Activated CD4-positive, alpha-beta T cell treated with anti-CD3 and anti-CD28 coated beads, Interleukin-2, amount 50 U/mL, for 4 hours (primary cell): ENCODE measurements at places on chromosomes 6 and 20.

- no peak for DNase-seq
Observed at GRCh38 chr6:144305985-144306384, 20.9 kb downstream of the UTRN start.

DNA sequence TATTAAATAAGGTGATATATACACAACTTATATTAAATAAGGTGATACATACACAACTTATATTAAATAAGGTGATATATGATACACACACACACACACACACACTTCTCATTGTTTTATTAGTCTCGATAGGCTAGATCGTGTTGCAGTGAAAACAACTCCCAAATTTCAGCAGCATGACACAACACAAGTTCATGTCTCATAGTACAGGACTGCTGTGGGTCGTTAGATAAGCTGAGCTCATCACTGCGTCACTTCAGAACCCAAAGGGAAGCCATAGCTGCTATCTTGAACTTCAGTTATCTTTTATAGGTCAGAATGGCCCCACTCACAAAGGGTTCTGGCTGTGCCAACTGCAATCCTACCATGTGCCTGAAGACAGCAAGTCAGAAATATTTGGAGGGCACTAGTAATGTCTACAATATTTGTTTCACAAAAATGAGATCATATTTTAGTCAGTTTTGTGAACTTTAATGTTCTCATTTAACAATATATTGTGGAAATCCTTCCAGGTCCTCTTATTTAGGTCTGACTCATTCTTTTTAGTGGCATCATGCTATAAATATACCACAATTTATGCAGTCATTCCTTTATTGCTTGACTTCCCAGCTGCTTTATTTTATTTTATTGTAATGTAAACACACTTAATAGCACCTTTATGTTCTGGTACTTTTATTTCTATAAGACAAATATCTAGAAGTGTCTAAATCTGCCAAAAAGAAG, 290.2 kb downstream of the PHACTR1 start:
- DNase-seq = no peak

DNA sequence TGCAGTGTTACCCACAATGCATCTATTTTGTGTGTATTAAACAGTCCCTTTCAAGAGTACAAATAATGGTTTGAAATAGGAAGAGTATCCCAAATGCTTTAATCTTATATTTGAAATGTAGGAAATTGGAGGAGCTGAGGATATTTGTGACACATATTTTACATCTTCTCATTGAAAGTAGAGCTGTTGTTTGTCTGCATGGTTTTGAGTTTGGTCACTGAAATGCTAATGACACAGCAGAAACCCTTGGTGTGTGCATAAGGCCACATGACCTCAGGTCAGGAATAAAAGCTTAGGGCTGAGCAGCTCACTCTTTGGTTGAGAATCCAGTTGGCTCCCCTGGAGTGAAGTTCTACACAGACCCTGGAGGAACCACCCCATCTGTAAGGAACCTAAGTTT, 49.8 kb downstream of the TPD52L1 start:
- DNase-seq = no peak

- no peak for DNase-seq
Observed at GRCh38 chr6:161359618-161359945, 85.7 kb upstream of the AGPAT4 start.

DNA sequence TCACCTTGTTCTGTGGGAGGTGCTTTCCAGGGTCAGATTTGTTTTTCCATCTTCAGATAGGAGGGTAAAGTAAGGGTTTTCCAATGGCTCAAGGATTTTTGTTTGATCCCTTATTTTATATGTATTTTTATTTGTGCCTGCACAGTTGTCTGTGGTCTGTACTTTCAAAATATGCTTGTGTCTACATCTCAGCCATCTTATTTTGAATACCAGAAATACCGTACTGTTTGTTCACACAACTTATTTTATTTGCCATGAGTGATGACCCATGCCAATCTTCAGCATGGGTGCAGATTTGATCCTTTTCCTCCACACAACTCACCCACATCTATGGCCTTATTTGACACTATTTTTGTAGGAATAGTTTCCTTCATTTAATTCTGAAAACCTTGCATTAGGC, 72.2 kb upstream of the PTCHD4 start:
- DNase-seq = no peak

DNA sequence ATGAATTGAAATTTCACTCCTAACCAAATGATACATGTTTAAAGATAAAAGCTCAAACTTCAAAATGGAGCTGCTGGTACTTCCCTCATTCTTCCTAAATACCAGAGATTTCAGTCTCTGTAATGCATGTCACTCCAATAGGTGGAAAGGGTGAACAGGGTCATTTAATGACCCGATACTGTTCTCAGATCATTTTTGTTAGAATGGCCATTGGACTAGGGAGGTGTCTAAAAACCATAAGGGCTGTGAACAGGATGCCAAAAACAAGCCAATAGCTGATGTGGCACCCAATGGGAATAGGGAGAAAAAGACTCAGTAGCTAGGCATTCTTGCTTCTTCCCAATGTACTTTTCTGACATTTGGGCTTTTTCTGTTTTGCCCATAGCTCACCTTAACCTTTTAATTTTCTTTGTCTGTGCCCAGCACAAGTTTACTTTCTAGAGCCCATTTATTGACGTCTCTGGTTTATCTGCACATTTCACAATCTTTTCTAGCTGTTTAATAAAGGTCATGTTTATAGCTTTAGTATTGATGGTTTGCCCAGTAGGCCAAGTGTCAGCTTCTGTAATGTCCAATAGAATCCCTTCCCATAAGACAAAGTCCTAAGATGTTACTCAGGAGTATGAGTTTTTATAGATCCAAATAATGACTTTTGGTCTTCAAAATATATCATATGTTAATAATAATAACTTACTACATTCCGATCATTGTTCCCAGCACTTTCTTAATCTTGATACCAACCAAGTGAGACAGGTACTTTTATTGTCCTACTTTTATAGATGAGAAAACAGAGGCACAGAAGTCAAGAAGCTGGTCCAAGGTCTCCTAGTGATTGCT, 24.3 kb upstream of the FLRT3 start:
- DNase-seq = no peak

DNA sequence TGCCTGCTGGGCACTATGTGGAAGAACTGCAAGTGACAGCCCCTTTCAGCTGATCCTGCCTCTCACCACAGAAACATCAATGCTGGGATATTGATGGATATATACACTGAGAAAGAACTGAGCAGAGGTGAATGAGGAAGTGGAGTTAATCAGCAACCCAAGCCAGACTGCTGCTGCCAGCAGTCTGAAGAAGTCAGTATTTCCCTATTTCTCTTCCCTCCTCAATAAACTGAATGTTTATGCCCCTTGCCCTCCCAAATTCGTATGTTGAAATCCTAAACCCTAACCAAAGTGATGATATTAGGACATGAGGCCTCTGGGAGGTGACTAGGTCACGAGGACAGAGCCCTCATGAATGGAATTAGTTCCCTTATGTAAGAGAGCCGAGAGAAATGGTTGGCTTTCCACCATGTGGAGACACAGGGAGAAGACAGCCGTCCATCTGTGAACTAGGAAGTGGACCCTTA, 76.3 kb downstream of the CDK19 start:
- DNase-seq = no peak

- DNase-seq = no peak
Observed at GRCh38 chr6:36739947-36740817, 42.6 kb downstream of the RAB44 start.

DNA sequence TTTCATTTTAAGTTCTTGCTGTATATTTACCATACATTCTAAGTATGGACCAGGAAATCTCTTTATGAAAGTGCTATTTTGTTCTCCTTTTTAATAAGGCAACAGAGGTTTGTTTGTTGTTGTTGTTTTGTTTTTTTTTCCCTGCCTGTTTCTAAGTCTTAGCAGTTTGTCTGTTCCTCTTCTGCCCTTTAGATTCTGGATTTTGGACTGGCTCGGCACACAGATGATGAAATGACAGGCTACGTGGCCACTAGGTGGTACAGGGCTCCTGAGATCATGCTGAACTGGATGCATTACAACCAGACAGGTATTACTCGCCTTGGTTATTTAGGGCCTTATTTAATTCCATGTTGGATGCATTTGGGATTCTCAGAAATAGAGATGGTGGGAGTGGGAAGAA, 48.0 kb downstream of the MAPK14 start:
- DNase-seq = no peak

- no peak for DNase-seq
Observed at GRCh38 chr6:138722425-138723371, 50.9 kb upstream of the CCDC28A start.

DNA sequence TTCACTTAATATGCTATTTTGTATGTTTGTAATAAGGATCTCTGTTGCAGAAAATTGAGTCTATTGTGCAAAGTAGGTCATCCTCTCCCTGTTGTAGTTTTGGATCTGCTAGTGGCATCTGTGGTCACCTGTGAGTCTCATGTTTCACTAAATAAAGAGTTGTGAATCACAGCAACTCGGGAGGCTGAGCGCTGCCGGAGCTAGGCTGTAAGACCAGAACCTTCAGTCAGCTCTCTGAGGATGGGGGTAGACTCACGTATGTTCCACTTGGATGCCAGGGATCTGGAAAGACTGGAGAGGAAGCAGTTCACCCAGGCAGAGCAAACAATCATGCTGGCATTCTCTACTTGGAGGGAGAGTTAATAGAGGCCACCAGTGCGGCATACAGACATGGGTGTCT, 187.3 kb upstream of the FOXA2 start:
- DNase-seq = no peak

- no peak for DNase-seq
Observed at GRCh38 chr6:89858041-89858440, 28.4 kb downstream of the CASP8AP2 start.

DNA sequence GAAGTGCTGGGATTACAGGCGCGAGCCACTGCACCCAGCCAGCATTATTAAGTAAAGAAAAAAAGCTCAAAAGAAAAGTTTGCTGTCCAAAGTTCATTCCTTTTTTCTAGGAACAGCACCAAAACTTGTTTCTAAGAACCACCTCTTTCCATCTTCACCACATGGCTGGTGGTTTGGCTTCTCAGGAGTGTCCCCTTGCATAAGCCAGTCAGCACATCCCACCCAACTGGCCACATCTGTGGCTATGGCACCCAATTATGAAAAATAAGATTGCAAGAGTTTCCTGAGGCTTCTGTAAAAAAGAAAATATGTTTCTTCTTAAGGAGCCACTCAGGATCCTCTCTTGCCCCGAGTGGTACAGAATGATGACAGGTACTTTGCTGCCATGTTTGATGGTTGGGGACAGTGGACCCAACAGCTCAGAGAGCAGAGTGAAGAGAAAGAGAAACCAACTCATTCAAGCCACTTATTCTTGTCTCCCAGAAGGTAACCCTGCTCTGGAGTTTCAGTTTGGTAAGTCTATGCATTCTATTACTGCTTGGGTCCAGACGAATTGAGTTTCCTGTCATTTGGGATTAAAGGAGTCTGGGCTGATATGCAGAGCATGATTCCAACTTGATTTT, 65.3 kb downstream of the PSMB1 start:
- DNase-seq = no peak

DNA sequence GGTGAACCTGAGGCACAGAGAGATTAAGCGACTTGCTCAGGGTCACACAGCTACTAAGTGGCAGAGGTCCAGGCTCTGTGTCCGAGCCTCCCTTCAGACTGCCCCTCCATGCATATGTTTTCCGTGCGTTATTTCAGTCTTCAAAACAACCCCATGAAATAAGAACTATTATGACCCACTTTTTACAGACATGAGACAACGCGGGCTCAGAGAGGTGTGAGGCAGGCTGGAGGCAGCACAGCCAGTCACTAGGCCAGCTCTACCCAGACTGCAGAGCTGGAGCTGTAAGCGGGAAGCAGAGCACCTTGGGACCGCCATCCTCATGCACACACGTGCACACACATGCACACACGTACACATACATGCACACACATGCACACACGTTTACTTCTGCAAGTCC, 62.3 kb downstream of the PSMG4 start:
- DNase-seq = no peak

DNA sequence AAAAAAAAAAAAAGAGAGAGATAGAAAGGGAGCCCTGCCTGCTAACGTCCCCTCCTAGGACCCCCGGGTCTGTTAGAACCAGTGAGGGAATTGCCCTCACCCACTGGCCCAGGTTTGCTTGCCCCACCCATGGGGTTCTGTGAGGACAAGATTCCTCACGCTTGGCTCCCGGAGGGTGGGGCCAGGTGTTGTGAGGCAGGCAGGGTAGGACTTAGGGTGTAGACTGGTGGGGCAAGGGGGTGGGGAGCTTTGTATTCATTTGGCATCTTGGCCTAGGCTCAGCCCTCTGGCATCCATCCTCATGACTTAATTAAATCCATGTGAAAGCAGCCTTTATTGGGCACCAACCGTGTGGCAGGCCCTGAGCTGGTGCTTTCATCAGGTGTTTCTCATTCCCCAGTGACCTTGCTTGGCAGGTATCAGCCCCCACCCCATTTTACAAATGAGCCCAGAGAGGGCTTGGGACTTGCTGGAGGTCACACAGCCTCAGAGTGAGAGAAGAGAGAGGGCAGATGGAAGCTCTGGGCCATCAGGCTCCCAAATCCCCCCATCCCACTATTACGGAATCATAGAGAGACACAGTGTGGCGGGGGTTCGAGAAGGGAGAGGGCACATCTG, 19.0 kb downstream of the RAB44 start:
- DNase-seq = no peak

DNA sequence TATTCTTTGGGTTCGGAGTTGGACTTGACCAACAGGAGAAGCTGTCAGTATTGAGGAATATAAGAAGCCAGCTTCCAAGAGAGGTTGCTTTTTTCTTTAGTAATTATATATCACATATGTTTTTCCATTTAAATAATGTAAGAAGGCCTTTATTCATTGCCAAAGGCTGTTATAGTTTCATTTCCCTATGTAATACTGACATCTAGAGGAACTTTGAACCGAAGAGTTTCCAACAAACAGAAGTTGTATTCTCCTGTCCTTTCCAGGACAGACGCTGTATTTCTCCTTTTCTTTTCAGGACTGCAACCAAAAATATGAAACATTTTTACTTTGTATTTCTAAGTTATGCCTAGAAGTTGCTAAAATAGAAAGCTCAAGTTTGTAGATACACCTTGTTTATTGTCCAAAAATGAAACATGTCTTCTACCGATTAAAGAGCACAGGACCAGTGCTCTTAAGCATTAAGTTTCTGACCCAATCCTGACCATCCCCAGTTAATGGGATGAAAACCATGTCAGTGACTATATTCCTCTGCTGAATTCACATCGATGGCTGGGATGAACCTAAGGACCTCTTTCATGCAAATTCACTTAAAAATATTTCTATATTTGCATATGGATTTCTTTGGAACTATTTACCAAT, 55.1 kb downstream of the MYLK4 start:
- no peak for DNase-seq

DNA sequence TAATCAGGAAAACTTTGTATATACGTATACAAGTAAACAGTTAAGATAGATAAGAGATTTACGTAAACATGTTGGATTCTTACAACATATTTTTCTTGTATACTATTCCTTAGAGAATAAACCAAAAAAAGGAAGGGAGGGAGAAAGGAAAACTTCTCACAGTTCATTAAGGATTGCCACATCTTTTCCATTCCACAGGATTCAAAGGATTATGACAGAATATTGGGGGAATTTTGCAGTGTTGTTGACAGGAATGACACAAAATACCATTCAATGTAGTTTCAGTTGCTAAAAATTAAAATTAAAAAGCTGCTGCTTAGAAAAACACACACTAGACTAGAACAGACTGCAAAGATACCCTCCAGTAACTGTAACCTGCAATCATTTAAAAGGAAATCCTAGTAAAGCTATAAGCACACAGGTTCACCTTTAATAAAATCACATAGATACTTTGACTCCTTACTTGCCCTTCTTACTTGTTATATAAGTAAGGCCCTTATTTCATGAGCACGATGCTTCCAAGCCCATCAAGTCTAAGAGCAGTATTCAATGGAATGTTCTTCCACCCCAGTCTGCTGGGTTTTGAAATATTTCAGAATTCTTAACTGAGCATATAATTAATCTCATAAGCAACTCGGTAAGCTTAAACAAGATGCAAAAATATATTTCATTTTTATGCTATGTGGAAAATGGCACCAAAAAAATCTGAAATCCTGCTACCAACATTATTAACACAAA, 107.8 kb downstream of the SMLR1 start:
- no peak for DNase-seq
